ENCODE measurements at places on chromosomes 13 and 19.
A peak's percentile ranks its signal among the peaks of the same experiment; 100 is the strongest.

DNA sequence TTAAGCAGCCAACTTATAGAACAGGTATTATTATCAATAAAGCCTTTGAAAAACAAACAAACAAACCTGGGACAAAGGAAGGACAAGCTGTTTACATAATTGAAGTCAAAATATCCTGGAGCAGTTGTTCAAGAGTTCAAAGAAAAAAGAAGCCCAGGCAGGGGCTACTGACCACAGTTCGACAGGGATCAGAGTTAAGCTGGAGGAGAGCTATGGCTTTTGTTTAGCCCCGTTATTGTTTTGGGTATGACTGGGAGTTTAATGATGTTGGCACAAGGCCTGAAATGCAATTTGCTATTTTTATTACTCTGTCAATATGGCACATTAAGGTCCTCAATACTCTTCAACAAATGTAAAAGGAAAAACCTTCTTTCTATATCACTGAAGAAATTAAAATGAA, 624.4 kb upstream of the KLHL1 start:
- DNase-seq: peak; percentile 39

- DNase-seq: no peak
Measured at GRCh38 chr13:31038834-31039552, 106.5 kb downstream of the TEX26 start.

GRCh38 chr13:39810091-39810877, 154.8 kb downstream of the COG6 start:
- DNase-seq: no peak

DNA sequence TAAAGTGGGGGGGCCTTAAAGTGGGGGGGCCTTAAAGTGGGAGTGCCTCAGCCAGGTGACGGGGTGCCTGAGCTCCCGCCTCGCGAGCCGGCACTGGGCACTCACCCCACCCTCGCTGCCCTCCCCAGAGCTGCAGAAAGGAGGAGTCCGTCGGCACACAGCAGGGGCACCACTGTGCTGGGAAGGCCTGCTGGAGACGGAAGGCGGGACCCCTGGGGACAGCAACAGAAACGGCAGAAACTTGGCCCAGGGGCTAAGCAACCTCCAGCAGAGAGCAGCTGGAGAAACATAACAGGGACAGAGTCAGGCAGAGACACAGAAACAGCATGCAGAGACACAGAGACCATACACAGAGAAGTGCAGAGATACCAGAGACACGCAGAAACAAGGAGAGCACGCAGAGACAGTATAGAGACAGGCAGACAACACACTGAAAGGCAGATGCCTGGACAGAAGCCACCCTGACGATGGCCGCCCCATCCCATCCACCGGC, 7.9 kb downstream of the CFD start:
- DNase-seq: no peak

GRCh38 chr13:34862311-34862710, 79.8 kb upstream of the NBEA start:
- DNase-seq: no peak

DNA sequence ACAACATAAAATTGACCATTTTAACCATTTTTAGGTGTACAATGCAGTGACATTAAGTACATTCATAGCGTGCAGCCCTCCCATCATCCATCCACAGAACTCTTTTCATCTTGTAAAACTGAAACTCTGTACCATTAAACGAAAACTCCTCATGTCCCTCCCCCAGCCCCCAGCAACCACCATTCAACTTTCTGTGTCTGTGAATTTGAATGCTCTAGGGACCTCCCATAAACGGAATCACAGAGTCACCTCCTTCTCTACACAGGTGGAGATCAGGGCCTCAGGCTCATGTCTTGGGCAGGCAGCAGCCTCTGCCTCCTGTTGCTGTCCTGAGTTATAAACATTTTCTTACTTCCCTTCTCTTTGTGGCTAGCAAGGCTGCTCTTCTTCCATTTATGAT, 7.3 kb upstream of the CCNE1 start:
- no peak for DNase-seq

- peak; percentile 58 for DNase-seq
Measured at GRCh38 chr19:39498798-39499642, at the start of gene DLL3. TSS of gene DLL3 (plus strand) at chr19:39498947. CDS start at chr19:39498975, 28 bp downstream.

DNA sequence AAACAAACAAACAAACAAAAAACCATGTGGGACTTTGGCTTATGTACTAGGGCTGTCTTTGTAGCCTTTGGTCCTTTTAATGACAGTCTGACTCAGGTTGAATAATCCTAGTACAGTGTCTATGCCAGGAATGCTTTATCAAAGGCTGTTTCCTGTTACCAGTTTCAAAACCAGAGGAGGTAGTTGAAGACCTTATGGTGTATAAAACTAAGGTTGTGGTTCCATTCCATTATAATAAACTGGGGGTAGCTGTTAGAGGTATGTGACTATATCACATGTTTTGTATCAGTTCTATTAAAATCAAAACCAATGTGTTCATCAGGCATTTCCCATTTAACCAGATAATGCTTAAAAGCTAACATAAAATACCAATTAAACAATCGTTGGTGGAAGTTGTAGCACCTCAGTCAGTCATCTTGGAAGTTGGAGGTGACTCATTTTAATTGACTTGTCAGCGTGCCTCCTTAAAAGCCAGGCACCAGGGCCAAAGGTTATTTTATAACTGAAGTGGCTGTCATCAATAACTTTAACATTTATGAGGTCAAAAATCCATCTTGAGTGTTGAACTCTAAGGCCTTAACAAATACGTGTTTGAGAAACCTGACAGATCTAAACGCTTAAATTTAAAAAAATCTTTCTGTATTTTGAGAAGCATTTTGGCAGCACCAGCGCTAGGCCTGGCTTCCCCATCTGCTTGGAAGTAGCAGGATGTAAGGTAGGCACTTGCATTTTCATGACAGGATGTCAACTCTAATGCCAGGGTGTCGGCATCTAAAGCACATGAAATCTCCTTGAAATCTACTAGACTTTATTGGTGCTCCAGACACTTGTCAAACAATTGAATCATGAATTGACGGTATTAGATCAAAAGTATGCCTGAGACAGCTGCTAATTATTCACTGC, 162.5 kb downstream of the LMO7 start:
- DNase-seq: no peak

- no peak for DNase-seq
Measured at GRCh38 chr19:17999684-18000479, 8.1 kb upstream of the ARRDC2 start.

GRCh38 chr19:480016-480855, 16.1 kb upstream of the MADCAM1 start:
- no peak for DNase-seq

- DNase-seq: peak; percentile 42
Measured at GRCh38 chr19:12872941-12873890, 8.0 kb downstream of the DNASE2 start.

GRCh38 chr19:46718157-46718933, 1.4 kb upstream of the PRKD2 start:
- DNase-seq: no peak

DNA sequence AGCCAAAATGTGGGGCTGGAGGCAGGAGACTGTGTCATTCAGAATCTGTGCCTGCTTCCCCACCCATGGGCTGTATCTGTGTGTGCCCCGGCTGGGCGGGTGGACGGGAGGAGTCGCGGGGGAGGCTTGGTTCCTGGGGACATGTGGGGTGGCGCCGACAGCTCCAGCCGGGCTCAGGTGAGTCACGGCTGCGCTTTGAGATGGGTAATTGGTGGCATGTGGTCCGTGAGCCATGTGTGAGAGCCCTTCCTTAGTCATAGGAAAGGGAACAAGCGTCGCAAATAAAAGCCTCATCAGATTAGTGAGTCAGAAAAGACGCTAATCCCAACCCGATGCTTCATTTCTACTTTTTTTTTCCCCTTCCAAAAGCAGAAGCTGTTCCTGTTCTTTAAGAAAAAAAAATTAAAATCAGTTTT, 118.6 kb upstream of the ZNF536 start:
- DNase-seq: no peak

GRCh38 chr13:112061367-112062061, 5.4 kb upstream of the SOX1 start:
- DNase-seq: no peak

DNA sequence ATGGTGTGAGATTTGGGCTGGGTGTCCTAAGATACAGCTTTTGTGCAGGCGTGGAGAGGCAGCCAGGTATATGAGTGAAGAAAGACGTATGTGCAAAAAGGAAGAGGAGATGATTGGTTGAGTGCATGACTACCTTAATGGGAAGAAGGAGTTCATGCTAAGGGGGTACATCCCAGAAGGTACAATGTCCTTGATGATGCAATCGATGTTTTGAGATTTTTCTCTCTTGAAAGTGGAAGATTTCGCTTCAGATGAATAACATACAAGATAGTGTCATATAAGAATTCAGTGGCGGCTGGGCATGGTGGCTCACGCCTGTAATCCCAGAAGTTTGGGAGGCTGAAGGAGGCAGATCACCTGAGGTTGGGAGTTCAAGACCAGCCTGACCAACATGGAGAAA, 357.1 kb downstream of the KLF12 start:
- DNase-seq: no peak

DNA sequence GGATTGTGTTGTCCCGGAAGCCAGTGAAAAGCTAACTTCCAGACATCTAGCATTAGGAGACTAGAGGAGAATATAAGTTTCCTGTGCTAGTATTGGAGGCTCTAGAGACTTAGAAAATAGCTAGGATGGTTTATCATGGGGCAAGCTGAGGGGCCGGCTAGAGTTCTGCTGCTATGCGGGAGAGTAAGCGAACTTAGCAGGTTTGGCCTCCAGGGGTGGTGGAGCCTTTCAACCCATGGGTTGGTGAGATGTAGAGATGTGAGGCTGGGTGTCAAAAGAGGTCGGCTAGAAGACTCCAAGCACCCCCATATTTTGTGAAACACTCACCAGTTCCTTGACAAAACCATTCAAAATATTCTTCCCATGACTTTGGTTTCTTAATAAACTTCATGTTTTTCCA, 4.4 kb downstream of the SULT2A1 start:
- no peak for DNase-seq

DNA sequence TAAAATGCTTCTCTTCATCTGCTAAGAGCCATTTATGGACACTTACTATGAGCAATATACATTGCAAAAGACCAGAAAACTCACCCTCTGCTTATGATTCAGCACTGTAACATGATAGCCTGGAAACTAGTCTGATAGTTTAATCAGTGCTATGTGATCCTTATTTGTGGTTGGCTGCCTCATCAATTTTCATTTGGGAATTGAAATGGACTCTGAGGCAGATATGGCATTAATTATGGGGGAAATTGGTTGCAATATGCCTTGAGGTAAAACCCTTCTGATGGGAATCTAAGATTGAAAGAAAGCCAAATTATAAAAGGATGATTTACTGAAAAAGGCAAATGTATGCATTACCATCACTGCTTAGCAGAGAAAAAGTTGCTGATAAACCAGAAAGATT, 33.5 kb downstream of the FAM216B start:
- no peak for DNase-seq

GRCh38 chr13:92769046-92769445, 457.6 kb upstream of the GPC6 start:
- no peak for DNase-seq

Measured in NCI-H187 treated with DMSO at 0.1 percent for 48 hours (cell line).